Fibroblast of skin of left biceps (primary cell): ENCODE measurements at places on chromosomes 1 and 21.

DNA sequence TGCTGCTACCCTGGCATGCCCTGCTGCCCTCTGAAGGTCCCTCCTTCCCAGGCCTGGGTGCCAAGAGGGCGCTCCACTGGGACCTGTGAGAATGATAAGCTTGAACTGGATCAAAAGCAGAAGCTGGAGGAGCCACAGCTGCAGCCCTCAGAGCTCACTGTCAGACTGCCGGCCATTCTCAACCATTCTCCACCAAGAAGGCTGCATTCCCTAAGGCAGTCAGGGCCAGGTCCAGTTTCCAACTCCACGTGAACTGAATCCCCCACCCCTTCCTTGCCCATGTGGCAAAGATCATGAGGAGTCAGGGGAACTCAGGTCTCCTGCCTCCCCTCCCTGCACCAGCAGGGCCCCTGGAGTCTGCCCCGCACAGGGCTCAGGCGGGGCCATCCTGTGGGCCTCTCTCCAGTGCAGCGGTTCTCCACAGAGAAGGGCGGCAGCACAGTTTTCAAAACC, 19.5 kb downstream of the SLC1A7 start:
- DNase-seq = no peak

GRCh38 chr1:53620061-53620855, 118.7 kb downstream of the GLIS1 start:
- DNase-seq = no peak

DNA sequence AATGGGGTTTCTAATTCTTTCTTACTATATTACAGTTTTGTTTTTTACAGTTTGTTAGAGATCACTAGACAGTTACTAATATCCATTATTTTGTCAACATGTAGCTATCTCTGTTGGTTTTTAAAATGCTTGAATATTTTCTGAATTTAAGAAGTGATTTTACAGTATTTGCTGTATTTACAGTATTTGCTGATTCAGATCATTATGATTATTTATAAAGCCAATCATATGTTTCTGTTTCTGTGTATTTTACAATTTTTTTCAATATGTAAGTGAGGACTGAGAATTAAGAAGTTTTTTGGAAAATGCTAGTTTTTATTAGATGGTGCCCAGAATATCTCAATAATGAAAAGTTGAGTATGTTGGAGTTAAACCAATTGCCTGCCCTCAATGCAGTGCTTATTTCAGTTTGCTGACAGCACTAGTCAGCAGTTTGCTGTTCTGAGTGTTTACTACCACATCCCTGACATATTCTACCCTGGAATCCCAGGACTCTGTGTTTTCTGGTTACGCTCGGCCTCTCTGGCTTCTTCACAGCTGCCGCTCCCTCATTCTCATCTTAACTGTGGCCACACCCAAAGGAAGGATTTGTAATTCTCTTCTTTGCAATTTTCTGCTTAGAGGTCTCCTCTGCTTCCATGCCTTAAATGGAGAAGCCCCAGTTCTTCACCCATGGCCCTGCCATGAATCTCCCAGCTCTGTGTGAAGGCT, 68.0 kb upstream of the BACH1 start:
- no peak for DNase-seq

DNA sequence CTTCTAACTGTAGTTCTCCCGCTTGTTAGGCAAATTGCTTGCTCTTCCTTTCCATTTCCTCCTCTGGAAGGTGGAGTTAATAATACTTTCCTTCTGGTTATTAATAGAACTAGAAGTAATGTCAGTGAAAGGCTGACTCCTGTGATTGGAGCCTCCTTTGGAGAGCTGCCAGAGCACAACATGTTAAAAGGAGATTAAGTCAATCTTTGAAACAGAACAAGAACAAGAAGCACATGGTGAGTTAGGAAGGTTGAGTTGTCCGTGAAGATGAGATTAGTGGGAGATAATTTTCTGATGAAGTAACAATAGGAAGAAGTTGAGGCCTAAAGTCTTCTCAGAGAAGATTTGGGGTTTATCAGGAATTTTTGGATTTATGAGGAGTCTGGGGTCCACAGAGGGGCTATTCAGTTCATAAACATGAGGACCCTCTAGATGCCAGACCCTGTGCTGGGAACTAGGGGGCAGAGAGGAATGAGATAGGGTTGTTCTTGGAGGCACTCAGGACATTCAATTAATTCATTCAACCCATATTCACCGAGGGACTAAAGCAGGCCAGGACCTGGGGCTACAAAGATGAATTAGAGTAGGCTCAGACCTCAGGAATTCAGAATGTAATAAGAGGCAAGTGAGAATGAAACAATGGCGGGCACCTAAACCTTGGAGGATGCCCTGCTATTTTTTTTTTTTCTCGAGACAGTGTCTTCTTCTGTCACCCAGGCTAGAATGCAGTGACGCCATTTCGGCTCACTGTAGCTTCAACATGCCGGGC, 40.7 kb upstream of the DHCR24 start:
- peak; percentile 73 for DNase-seq

DNA sequence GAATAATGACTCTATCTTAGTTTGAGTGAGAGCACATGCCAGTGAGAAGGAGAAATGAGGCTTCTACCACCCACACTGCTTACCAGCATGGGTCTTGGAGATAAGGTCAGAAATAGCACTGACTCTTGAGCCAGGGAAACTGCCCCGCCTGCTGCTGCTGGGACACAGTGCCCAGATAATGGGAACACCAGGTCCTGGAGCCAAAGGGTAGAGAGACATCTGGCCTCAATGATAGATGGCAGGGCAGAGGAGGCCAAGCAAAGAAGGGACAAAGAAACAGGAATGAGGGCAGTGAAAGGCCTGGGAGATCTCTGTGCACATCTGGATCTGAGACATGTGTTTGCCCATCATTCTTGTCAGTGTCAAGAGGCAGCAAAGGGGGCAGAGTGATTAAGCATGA, 97.4 kb downstream of the MIS18A start:
- no peak for DNase-seq

DNA sequence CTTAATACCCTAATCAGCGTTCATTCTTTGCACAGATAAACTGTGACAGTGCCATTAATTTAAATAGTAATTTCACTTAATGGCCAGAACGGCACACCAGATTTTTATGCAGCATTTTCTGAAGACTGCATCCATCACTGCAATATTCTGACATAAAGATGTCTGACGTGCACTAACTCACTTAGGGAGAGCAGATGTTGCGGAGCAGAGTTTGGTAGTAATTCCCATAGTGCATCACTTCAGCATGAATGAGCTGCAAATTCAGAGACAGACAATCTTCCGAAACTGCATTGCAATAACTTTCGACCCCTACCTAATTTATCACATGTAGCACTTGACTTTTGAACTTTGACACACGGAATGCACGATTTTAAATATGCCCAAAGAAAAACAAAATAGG, 225.3 kb downstream of the KCTD3 start:
- DNase-seq = no peak

GRCh38 chr1:20684651-20685050, 23.5 kb upstream of the DDOST start:
- no peak for DNase-seq

- no peak for DNase-seq
Observed at GRCh38 chr1:15933684-15934083, 42.2 kb downstream of the ZBTB17 start.

DNA sequence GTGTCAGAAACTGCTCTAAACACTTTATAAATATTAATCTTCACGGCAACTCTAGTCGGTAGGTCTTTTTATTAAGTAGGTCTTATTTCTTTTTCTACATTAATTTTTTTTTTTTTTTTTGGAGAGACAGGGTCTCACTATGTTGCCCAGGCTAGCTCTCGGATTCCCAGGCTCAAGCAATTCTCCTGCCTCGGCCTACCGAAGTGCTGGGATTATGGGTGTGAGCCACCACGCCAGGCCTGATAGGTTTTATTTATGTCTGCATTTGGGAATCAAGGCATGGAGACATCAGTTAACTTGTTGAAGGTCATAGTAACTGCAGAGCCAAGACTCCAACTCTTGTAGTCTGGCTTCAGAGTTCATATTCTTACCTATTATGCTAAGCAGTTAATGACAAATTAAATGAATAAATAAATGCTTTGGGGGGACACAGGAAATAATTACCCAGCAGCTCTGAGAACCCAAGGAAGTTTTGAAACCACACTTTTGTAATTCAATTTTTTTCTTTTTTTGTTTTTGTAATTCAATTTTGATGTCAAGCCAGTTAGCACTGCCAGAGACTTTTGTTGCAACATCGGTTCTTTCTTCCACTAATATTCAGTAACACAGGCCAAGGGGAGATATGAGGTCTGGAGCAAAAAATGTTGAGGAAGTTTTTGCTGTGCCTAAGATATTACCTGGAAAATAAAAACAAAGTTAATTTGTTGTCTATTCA, 9.4 kb upstream of the UAP1 start:
- no peak for DNase-seq

DNA sequence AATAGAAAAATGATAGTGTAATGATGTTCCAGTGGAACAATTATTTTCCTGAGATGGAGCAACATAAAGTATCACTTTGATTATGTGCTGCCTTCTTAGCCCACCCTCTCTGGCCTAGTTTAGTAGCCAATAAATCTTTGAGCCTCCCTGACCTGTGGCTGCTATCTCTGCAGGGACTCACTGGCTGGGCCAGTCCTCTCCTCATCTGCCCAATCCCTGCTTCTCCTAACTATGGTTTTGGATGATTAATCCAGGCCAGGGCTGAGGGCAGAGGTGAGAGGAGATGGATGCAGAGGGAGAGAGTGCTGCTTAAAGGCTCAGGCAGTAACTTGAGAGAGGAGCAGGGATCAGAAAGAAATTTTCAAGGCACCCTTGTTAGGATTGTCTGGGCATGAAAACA, 89.0 kb upstream of the CD34 start:
- DNase-seq = no peak

GRCh38 chr1:22741118-22741517, 30.5 kb downstream of the EPHB2 start:
- DNase-seq = no peak

GRCh38 chr1:17108360-17108759, 10.9 kb downstream of the PADI2 start:
- DNase-seq = no peak

GRCh38 chr1:230125640-230126528, 58.8 kb downstream of the GALNT2 start:
- no peak for DNase-seq

- no peak for DNase-seq
Observed at GRCh38 chr1:157773493-157774350, 3.2 kb downstream of the FCRL2 start.

- DNase-seq = no peak
Observed at GRCh38 chr1:232164078-232164963, 465.6 kb downstream of the SIPA1L2 start.

- DNase-seq = no peak
Observed at GRCh38 chr21:46145159-46145839, 10.1 kb downstream of the FTCD start.

DNA sequence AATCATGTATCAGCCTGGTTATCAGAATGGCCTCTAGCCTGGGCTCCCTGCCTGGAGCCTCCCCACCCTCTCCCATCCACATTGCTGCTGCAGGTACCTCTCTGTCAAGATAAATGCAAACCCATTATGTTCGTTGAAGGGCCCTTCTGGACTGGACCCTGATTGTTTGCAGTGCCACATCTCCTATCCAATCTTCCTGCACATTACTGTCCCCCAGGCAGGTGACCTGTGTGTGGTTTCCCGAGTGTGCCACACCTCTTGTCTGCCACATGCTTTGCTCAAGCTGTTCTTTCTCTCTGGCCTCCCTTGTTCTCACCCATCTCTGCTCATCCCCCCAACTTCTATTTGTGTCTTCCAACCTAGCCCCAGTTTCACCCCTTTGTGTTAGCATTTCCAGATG, 32.4 kb downstream of the IER5 start:
- DNase-seq = no peak

GRCh38 chr1:31511848-31512615, 64.3 kb upstream of the TINAGL1 start:
- no peak for DNase-seq

GRCh38 chr1:160018900-160019299, 12.9 kb downstream of the PIGM start:
- DNase-seq = no peak

DNA sequence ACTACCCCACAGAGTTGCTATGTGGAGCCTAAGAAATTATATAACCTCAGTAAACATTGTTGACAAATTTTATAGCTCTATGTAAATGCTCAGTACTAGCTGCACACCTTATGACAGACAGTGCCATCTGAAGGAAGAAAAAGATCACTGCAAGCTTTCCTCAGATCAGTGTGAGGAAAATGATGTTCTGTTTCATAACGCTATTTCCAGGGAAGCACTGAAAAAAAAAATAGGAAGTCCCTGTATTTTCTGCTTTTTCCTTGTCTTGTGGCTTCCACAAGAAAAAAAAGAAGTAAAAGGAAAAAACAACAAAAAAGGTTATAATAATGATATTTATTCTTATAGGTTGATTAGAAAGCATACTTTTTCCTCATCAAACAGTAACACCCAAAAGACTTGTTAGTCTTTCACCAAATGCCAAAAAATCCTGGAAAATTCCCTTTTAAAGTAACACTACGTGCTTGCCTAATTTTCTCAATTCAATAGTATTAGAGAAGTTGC, 23.2 kb downstream of the LYST start:
- no peak for DNase-seq

- DNase-seq = no peak
Observed at GRCh38 chr1:10444248-10444647, 5.6 kb upstream of the CORT start.

DNA sequence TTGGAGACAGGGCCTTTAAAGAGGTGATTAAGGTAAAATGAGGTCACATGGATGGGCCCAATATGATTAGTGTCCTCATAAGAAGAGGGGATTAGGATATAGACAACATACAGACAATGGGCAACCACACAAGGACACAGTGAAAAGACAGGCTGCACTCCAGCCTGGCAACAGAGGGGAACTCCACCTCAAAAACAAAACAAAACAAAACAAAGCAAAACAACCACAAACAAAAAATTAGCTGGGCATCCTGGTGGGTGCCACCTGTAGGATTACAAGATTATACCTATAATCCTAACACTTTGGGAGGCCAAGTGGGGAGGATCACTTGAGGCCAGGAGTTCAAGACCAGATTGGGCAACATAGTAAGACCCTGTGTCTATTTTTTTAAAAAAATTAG, 4.8 kb upstream of the MDM4 start:
- no peak for DNase-seq

- peak; percentile 62 for DNase-seq
Observed at GRCh38 chr1:29708796-29709703, 472.7 kb downstream of the PTPRU start.

DNA sequence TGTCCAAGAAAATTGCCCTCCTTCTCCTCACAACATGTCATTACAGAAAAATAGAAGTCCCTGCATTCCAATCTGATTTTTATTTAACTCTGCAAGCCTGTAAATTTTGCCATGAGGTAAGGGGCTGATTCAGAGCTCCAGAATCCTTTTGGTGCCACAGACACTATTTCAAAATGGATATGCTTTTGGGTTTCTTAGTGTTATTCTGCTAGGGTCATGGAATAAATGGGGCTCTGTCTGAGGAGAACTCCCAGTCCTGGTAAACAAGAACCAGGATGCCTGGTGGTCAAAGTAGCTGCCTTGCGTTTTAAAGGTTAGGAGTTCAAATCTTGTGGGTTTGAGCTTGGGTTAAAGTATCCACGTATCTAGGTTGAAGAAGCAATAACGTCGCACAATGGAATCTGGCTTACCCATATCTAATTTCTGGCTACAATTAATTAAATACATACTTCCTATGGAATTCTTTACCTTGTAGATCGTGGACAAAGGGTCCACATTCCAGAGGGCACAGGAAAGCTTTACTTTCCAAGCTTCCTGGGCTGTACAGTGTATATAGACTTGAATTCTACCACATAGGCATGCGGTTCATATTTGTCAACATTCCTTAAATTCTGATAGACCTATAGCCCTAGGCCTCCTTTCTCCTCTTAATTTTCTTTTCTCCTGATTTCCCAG, 98.0 kb upstream of the CDC42BPA start:
- no peak for DNase-seq

GRCh38 chr1:235357485-235358373, 9.5 kb upstream of the TBCE start:
- DNase-seq = no peak

- no peak for DNase-seq
Observed at GRCh38 chr21:25371841-25372425, 235.3 kb downstream of the MRPL39 start.
